ENCODE measurements at places on chromosomes 3 and 15. TPM values are rescaled to one million over a fixed set of nuclear protein-coding genes. Genes with fewer than 3 reads are reported as not detected.

DNA sequence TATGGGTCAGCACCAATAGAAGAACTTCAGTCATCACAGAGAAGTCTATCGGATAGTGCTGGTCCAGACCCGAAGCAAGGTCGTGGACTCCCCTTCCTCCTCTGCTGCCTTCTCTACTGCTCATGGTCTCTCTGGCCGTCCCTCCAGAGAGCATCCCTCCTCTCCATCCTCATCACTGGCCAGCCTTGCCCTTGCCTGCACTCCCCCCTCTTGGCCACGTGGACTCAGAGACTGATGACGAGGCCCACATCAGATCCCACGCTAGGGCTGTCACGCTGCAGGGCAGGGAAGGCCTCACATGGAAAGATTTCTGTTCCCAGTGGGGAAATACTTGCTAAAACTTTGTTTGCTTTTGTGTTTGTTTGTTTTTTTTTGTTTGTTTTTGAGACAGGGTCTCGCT lies 35.3 kb downstream of the IGDCC3 start:
- DNase-seq = no peak

Gene CTXN2
- total RNA-seq = not detected

Gene CLDN18
- not detected for total RNA-seq

DNA sequence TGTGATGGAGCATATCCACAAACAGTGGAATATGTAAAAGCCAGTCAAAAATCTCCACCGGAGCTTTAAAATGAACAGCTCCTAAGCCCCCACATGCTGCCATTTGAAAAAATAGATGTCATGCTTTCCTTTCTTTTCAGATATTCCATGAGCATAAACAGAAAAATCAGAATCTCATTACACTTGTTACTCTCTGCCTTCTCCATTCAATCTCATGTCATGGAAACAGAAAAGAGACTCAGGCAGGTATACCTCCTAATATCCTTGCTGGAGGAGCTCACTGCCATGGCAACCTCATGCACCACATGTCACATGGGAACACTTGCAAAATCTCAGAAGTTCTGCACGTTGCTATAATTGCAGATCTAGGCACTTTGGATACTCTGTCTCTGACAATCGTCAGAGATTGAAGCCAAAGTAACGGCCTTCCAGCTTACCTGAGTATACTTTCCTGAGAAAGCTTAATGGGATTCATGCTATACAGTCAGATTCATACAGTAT lies 317.0 kb upstream of the ADAMTS9 start:
- no peak for DNase-seq

Gene ROPN1
- not detected for total RNA-seq

DNA sequence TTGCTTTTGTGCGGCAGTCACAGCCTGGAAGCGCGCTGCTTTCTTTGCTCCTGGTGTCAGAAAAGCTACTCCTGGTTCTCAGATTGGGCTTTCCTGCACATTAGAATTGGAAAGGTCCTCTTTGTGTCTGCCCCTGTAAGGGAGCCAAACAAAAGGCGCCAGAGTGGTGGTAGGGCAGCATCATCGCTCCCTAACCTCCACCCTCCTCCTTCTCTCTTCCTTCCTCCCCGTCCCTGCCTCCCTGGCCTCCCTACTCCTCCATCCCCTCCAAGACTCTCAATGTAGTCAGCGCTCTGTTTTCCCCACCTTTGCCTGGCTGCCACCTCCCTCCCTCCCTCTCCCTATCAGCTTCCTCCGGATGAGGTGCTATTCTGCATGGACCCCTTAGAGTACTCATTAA lies 65.3 kb downstream of the SH3GL3 start:
- no peak for DNase-seq

Gene RCN2
- 72.1 TPM for total RNA-seq

Gene ZNF80
- not detected for total RNA-seq

Gene TGM4
- not detected for total RNA-seq

GRCh38 chr3:54960082-54960481 lies 32.2 kb upstream of the LRTM1 start:
- no peak for DNase-seq

Gene CHRD
- 1.7 TPM for total RNA-seq

DNA sequence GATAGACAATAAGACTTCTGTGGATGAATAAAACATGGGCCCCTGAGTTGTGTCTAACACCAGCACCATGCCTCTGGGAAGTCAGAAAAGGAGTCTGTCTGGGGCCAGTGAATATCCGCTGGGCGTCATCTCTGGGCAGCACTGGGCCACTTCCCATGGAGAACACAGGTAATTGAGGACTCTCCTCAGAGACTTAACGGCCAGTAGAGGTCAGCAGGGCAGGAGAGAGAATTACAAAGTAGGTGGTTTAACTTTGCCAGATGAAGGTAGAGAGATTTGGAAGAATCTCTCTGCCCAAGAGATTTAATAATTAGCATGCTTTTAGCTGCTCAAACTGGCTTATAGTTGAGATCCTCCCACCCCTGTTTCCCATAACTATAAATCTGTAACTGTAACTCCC lies 65.7 kb downstream of the OCA2 start:
- no peak for DNase-seq

GRCh38 chr15:87871258-87871681 lies 385.3 kb downstream of the NTRK3 start:
- DNase-seq = no peak

Gene METTL6
- 46.2 TPM for total RNA-seq

DNA sequence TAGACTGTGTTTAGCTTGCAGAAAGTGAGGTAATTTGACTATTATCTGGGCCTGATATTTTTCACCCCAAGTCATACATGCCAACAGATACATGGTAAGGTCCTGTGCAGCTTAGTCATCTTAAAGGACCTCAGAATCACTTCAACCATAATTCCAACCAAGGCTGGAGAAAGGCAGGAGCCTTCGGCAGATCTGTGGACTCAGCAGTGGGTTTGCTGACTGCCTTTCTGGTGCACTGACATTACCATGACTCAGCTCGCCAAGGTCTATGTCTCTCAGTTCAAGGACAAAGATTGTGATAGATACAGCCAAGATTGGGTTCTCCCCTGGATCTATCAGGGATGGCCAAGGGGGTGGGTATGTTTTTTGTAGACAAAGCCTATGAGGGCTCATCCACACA lies 32.7 kb downstream of the LYZL4 start:
- DNase-seq = no peak

Gene NR2F2
- total RNA-seq = 73.1 TPM

DNA sequence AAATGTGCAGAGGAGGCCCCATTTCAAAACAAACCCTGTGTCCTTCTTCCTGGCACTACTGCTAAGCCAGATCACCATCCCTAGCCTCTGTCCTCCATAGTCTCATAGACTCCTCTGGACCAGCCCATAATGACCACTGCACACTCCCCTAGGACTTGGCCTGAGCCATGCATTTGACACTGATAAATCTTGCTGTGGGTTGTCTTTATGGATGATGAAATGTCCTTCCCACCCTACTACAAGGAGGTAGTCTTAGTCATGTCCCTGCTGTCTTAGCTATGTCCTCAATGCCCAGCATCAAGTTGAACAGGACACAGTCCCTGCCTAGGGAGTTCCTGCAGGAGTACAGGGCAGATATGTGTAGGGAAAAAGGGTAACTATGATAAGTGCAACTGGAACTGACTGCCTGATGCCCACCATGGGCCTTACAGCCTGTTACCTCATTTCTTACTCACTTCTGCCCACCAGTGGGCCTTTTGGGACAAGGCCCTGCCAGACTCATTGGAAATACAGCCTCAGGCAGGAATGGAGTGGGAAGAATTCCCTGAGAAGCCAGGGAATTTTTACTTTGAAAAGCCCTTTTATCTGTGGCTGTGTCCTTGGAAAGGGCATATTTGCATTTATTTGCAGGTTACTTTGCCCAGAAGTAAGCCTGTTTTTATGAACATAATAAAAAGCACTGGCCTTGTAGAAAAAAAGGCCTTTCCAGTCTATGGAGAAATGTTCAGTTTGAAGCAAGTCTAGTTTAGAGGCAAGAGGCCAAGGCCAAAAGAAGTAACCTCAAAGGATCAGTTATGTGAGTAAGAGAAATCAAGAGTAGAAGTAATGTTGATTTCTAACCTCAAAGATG lies 199.6 kb upstream of the EIF1B start:
- no peak for DNase-seq
